NCI-H1436 treated with DMSO at 0.1 percent for 48 hours (cell line): ENCODE measurements at places on chromosomes 16 and 17.

DNA sequence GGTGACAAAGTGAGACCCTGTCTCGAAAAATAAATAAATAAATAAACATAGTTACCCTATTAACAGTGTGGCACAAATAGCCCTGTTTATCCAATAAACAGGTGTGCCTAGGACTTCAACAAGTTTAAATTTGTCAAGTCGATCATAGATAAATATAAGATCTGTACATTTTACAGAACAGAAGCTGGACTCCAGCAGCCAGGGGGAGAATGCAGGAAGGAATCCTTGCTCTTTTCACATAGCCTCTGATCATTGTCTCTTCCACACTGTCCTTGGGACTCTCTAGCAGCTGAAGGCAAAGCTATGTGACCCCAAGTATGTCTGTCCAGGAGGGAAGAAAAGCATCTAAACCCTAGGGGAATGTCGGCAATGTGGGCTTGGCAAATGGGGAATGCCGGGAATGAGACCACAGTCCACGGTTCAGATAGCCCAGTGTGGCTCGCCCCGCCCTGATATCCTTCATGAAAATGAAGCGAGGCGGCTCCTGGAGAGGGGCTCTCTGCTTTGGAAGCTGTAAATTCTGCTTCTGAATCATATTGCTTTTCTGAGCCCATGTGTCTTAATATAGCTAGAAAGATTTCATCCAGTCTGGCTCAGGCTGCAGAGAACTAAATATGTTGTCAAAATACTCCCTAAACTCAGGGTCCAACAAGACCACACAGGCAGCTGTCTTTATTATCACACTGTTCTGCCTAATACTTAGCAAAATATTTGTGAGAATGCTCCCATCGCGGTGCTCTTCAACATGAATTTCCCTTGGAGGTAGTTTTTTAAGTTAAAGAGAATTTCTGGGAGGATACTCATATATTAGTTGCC lies 24.9 kb upstream of the GRB2 start:
- DNase-seq = no peak

- no peak for DNase-seq
These were observed at the start of gene MYH10 for GRCh38 chr17:8630227-8630801. MYH10 (minus strand) TSS chr17:8630725; CDS start chr17:8623246, 7,479 bp downstream.

DNA sequence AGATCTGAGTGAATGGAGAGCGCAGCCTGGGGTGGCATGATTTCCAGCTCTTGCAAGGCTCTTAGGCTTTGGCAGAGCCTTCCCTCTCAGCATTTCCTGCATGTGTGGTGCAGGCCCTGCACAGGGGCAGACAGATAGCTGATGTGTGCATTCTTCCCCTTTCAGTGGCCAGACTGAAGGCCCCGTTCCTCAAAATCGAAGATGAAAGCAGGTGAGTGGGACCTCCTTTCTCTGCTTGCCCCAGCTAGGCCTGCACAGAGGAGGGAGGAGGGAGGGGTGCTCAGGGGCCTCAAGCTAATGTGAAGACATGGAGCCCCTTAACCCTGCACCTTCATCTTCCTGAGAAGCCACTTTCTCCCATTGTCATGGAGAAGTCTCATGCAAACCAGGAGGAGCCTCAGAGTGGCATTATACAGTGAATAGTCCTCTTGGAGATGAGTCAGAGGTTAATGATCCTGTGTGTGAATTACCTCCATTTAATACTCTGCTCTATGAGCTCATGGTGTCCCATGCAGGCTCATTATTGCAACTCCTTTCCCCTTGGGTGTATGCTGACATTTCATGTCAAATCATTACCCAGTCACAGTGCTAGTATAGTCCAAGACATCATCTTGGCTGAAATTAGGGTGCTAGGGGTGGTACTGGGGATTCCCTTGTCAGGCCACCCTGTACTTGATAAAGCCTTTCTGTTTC lies 20.4 kb upstream of the ADAM11 start:
- DNase-seq = no peak

GRCh38 chr17:72931163-72931562 lies 161.3 kb downstream of the SLC39A11 start:
- no peak for DNase-seq

DNA sequence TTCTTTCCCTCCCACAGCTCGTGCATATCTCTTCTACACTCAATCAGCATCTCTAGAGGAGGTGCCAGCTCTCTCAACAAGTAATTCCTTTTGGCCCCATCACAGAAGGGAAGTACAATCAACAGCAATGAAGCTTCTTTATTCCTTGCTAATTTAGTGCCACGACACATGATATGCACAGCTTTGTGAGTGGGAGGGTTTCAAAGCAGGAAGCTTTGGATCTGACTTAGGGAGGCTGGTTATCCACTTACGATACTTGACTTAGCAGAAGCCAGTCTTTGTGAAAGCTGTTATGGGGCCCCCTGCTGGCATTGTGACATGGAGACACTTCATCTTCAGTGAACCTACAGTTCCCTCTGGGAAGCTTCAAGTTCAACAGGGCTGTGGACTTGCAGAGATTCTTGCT lies 81.0 kb downstream of the TMEM100 start:
- DNase-seq = no peak

DNA sequence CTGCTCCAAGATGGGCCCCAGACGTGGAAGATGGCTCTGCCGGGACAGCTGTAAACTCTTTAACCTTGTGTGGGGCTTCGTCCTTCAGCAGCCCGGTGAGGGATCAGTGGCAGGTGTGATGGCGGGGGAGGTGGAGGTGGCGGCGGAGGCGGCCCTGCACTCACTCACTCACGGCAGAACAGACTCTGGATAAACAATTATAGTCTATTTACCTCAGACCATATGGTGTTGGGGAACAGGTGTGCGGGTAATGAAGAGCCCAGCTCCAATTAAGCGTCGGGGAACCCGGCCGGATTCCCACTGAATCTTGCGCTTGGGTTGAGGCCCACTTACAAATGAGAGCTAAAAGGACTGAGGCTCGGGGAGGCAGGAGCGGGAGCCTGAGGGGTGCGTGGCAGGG lies 104.3 kb upstream of the SDK2 start:
- DNase-seq = peak; percentile 82

- no peak for DNase-seq
These were observed 189.2 kb downstream of the TOX3 start for GRCh38 chr16:52357711-52358110.

- DNase-seq = no peak
These were observed 423.7 kb downstream of the TOX3 start for GRCh38 chr16:52123061-52123839.

DNA sequence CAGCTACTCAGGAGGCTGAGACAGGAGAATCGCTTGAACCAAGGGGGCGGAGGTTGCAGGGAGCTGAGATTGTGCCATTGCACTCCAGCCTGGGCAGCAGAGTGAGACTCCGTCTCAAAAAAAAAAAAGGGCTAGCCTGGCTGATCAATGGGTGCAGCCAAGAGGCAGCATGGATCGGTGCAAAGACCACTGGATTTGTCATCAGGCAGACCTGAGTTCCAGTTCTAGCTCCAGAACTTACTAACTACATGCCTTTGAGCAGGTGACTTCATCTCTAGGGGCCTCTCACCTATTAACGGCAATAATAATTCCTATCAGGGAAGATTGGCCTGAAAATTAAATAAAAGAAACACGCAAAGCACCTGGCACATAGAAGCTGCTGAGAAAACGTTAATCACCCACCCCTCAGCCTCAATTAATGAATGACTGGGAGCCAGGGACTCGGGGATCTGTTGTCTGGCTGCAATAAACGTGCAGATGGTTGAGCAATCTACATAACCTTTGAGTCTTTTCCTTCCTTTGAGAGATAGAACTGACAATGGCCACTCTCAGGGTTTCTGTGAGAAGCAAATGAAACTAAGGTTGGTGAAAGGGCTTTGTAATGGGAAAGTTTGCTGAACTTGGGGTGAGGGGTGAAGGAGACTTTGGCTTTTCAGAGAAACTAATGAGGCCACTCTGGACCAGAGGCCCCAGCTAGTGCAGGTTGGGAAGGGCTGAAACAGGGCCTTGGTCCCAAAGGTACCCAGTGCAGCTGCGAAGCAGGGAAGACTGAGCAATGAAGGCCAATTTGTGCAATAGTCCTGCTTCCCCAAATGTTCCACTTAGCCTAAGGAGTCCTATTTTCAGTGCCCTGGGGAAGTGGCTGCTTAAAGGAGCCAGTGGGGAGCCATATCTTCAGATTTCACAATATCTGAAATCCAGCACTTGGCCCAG lies 7.6 kb downstream of the SEZ6L2 start:
- no peak for DNase-seq
